ENCODE measurements at places on chromosomes 11 and 22.

- DNase-seq: peak; percentile 7
Measured at GRCh38 chr11:16604794-16605388, 133.6 kb upstream of the C11orf58 start.

DNA sequence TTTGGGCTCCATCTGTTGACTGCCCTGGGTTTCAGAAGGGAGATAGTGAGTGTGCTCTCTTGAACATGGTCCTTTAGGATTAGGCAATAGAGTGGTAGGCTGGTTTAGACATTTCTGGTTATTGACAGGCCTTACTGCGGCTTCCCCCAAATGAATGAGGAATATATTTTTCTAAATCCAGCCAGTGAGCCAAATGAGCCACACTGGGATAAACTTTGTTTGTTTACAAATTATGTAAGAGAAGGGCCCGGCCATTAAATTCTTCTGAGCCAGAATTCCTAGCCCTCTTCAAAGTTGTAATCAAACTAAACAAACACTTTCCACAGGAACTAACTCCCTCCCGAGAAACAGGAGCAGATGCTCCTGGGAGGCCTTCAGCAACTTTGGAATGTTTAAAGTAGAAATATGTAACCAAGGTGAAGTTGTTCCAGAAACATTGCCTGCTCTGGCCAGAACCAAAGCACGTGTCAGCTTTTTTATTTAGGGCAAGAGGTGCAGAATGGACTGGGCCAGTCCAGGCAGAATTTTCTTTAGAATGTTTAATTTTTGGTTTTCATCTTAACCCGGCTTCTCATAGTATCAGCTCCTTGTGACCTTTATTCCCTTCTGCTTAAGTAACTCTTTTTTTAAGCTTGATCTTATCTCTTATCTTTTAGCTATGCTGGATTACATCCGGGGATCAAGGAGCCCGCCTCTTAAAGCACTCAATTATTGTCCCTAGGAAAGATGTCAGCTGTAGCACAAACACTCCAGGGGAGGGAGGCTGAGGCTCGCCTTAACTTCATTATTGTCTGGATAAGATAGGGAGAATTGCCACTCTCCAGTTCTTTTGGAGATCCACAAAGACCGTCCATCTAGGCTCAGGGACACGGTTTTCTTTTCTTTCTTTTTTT is 28.7 kb downstream of the ZNRF3 start:
- DNase-seq: peak; percentile 72

DNA sequence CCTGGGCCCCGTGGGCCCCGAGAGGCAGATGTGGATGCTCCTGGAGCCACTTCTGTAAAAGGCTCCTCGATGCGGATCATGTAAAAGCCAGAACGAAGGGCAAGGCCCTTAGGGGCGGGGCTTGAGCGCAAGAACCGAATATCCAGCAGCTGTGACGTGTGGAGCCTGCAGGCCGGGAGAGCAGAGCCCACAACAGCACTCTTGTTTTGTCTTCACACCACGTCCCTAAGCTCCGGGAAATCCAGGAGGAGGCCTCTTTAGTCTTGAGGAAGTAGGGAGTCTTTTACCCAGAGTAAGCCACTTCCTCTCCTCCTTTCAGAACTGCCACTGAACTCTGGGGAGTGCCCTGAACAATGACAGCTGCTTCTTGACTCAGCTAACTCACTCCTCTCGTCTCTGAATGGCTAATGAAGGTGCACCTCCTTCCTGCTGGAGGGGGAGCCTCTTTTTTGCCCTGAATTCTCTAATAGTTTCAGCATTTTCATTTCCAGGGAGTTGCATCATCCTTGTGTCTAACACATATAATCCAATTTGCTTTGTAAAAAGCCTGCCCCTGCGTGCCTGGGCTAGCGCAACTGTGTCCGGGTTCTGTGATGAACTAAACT is 12.5 kb downstream of the L3MBTL2 start:
- peak; percentile 87 for DNase-seq

GRCh38 chr11:124834526-124835180 is 30.6 kb upstream of the ROBO3 start:
- DNase-seq: no peak

DNA sequence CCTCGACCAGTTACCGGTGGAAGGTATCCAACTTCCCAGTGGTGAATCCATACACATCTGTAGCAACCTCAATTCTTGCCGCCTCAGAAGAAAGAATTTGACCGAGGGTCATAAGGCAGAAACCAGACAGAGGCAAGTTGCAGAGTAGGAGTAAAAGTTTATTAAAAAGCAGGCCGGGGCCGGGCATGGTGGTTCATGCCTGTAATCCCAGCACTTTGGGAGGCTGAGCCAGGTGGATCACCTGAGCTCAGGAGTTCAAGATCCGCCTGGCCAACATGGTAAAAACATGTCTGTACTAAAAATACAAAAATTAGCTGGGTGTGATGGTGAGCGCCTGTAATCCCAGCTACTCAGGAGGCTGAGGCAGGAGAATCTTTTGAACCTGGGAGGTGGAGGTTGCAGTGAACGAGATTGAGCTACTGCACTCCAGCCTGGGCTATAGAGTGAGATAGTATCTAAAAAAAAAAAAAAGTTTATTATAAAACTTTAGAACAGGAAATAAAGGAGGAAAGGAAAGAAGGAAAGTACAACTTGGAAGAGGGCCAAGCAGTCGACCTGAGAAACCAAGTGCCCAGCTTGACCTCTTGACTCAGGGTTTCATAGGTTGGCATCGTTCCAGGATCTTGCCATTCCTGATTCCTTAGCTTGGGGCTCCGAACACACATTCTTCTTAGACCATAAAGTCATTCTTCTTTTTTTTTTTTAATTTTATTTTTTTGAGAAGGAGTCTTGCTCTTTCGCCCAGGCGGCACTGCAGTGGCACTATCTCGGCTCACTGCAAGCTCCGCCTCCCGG is 27.8 kb downstream of the RGL4 start:
- no peak for DNase-seq

DNA sequence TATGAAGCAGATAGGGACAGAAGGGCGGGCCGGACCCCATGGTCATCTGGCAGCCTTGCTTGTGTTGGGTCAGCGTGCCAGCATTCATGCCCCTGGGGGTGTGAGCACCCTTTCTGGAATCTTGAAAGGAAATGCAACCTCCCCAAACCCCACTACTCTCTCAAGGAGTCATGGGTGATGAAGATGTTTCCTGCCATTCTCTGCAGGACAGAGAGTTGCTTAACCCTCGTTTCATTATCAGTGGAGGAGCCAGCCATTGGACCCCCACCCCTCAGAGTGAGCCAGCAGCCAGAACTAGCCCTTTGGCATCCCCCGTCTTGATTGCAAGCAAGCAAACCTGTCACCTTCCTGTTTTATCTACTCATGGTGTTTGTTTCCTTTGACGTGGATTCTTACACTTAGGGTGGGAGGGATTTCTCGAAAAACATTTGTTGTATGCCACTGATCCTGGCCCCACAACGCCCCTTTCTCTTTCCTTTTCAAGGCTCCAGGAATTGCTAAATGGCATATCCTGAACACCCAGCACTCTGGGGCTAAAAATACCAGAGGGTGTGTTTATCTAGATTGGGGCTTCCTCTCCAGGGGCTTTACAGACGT is 258.3 kb downstream of the ETS1 start:
- DNase-seq: no peak

GRCh38 chr11:73333640-73334383 is 25.7 kb downstream of the ARHGEF17 start:
- no peak for DNase-seq

DNA sequence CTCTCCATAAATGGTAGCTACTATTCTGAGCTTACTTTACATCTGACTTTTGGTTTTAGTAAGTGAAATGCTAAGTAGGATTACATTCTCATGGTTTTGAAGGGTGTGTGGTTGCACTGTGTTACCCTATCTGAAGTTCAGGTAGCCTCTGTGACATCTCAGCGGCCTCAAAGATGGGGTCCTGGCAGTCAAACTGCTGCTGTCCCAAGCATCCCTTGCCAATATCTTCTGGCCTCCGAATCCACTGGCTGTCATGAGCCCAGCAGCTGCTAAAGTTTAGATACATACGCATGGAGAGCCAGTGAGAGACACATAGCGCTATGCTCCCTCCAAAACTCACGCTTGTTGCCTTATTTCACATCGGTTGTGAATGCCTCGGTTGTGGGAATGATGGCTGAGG is 34.9 kb downstream of the UBASH3B start:
- DNase-seq: no peak

GRCh38 chr22:26474682-26475081 is 8.9 kb downstream of the HPS4 start:
- no peak for DNase-seq

- no peak for DNase-seq
Measured at GRCh38 chr11:3164138-3164551, 965 bp downstream of the OSBPL5 start.

DNA sequence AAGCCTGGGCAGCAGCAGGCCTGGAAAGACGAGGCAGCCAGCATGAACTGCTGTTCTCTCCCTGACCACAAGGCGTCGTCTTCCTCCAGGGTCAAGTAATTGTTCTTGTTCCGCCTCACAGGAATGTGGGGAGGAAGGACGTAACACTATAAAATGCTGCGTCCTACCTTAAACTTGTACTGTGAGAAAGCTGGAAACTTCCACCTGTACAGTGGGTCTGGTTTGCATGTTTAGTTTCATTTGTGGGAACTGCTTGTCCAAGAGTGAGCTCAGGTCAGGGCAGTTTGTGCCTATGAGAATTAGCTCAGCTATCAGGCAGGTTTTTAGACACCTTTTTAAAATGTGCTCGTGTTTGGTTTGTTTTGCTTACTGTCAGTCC is 55.2 kb downstream of the PANX1 start:
- peak; percentile 34 for DNase-seq

GRCh38 chr22:37784829-37785495 is 22.8 kb upstream of the GCAT start:
- DNase-seq: no peak

DNA sequence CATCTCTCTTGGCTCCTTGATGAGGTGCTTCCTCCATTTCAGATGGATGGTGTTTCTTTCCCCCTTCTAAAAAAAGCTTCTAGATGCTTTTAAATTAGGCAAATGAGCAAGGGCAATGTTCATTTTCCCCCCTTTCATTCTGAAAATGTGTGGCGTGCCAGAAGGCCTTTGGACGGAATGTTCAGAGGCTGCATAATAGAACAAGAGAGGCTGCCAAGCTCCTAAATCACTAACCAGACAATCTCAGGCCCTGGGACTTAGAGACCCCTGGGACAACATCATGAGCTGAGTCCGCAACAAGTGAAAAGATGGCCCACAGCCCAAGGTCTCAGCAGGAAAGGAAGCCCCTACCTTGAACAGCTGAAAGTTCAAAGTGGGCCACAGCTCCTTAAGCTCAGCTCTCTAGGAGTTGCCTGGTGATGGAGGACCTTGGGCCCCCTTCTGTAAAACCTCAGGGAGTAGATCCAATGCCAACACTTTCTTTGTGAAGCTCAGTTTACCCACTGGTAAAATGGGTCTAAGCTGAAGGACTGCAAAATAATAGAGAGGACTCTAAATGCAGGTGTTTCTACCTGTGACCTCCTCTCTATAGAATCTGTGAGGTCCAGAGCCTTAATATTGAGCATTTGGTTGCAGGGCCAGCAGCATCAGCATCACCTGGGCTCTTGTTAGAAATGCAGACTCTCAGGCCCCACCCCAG is 144.0 kb downstream of the FBXO7 start:
- no peak for DNase-seq

- DNase-seq: no peak
Measured at GRCh38 chr11:118628432-118628831, 21.0 kb downstream of the PHLDB1 start.

DNA sequence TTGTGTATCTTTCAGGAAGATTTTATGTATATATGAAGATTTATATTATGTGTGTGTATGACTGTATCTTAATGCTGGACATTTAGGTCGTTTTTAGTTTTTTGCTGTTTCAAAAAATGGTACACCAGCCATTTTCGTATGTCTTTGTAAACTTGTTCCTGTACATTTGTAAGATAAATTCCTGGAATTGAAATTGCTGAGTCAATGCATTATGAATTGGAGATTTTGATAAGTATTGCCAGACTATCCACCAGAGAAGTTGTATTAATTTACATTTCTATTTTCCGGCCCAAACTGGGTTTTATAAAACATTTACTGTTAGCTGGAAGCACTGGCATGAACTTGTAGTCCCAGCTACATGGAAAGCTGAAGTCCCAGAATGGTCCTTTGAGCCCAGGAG is 24.6 kb downstream of the MRPL48 start:
- DNase-seq: no peak

GRCh38 chr11:35461917-35462538 is 42.7 kb upstream of the SLC1A2 start:
- DNase-seq: no peak

GRCh38 chr22:42962295-42963230 is 52.4 kb downstream of the PACSIN2 start:
- DNase-seq: peak; percentile 35

- peak; percentile 46 for DNase-seq
Measured at GRCh38 chr11:77560605-77561004, 29.1 kb upstream of the AQP11 start.

DNA sequence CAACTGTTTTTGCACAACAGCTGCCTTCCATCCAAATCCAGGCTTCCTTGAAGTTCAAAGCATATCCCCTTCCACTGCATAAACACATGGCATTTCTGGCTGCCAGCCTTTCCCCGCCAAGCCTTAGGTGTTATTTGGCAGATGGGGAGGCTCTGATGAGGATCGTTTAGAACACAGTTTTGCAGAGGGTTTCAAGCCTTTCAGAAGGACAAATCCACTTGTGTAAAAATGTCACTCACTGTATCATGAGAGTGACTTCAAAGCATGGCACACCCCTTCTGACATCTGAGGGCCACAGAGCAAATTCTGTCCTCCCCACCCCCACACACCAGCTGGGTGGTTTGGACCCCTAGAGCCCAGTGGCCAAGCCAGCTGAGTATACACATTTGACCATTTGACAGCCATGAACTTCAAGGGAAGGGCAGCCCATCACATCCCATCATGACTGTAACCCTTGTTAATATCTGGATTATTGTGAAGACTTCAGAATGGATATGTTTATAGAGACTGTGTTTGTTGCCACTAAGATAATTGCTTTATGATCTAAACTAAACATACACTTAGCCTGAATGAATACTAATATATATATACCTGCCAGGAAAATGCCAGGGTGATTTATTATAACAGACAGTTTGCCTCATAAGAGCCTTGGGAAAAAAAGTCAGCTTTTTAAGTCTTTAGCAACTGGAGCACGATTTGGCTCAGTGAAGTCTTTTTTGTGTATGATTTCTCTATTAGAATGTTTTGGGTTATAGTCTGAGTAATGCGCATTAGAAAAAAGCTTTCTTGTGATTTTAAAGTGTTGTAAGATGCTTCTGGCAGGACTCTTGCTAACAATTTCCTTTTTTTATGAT is 31.9 kb downstream of the FBLN1 start:
- DNase-seq: peak; percentile 74

- no peak for DNase-seq
Measured at GRCh38 chr11:11980200-11980599, 28.2 kb downstream of the DKK3 start.

DNA sequence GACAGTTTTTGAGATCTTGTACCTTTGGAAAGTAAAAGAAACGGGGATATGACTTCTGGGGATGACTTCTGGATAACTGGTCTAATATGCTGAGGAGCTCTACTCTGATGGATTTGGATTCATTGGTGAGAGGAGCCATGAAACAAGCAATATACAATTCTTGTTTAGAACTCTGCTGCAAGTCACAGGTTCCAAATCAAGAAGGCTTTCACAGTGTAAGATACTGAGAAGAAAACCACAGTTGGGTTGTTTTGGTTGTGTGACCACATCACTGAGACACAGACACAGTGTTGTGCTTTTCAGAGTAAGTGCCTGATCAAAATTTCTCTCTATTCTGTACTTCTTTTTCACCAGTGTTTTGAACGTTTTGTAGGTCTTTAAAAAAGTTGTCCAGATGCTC is 13.1 kb upstream of the UCP2 start:
- no peak for DNase-seq

Measured in AG10803 (cell line).